Mesenteric fat pad (tissue), 1 donor: ENCODE measurements at places on chromosomes 4 and X.

- no peak for DNase-seq
Measured at GRCh38 chr4:20698382-20698781, 1.9 kb upstream of the PACRGL start.

DNA sequence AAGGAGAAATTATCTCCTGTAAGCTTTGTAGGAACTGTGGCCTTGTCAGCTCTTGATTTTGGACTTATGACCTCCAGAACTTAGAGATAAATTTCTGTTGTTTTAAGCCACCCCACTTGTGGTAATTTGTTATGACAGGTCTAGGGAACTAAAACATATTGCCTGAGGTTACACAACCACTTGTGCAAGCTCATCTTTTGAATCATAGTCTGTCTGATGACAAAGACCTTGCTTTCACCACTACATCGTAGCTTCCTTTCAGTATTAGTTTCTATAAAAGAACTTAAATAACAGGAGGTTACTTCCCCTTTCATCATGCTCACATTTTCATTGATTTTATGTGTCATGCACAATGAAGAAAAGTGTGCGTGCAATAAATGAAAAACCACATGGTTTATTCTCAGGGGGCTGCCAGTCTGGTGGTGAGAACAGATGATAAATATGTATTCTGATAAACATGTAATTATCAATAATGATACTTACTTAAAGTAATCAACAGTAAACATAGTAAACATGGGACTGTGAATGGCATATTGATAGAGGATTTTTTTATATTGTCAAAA lies 690.0 kb upstream of the HS3ST1 start:
- no peak for DNase-seq

GRCh38 chr4:92733231-92733630 lies 429.5 kb downstream of the GRID2 start:
- DNase-seq, result no peak

DNA sequence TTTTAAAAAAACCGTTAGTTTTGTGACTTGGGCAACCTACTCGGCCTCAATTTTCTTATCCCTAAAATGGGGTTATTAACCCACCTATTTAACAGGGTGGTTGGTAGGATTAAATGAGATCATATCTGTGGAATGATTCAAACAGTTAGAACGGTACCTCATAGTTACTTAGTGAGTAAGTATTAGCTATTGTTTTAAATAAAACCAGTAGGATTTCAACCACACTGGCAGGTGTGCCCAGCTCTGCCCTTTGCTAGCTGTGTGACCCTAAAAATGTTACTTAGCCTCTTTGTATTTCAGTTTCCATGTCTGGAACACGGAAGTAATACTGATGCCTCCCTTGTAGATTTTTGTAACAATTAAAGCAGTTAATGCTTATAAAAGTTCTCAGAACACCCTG lies 225.8 kb upstream of the SPRY1 start:
- DNase-seq, result no peak

- DNase-seq, result no peak
Measured at GRCh38 chrX:130083656-130084382, 26.5 kb downstream of the ELF4 start.

- no peak for DNase-seq
Measured at GRCh38 chr4:184217634-184218033, at the start of gene ENPP6. Gene ENPP6, minus strand, starts transcription at chr4:184217873. Its CDS starts 54 bp downstream, at chr4:184217819.

DNA sequence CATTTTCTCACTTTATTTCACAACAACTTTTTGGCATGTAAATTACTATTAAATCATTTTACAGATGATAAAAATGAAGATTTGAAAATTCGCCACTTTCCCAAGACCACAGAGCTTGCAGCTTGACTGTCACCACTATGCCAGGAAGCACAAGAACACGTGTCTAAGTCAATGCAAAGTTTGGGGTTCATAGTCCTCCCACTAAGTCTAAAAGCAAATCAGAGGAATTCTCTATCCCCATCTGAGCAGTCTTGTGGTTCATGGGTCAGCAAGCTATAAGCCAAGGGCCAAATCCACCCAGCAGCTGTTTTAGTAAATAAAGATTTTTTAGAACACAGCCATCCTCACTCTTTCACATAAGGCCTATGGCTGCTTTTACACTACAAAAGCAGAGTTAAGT lies 833.3 kb upstream of the INTU start:
- no peak for DNase-seq

GRCh38 chrX:42093756-42094155 lies 170.4 kb upstream of the CASK start:
- DNase-seq, result no peak

DNA sequence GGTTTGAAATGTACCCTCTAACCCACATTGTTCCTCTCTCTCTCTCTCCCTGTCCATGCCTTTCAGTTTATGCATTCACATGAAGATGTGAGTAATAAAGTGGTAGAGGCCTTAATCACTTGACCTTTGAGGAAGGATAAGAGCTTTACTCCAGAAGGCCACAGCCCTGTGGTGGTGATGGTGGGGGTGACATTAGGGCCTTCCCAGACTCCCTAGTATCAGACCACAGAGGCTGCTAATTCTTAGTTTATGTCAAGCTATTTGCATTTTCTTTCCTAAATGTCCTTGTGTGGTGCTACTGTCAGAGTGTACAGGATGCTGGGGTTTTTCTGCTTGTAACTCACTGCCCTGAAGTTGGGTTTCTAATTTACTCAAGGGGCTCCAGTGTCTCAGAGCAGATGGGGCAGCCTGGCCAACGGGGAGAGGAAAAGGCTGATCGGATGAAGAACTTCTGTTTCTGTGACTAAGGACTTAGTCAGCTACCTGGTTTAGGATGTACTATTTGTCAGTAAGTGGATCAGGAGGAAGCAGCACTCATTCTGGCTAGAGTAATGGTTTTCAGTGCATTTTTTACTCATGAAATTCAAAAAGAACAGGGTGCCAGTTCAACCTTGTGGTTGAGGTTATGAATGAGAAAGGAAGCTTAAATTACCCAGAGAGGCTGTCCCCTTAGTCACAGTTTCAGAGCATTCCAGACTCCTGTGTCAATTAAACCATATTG lies 509.6 kb upstream of the DIPK2B start:
- DNase-seq, result no peak

DNA sequence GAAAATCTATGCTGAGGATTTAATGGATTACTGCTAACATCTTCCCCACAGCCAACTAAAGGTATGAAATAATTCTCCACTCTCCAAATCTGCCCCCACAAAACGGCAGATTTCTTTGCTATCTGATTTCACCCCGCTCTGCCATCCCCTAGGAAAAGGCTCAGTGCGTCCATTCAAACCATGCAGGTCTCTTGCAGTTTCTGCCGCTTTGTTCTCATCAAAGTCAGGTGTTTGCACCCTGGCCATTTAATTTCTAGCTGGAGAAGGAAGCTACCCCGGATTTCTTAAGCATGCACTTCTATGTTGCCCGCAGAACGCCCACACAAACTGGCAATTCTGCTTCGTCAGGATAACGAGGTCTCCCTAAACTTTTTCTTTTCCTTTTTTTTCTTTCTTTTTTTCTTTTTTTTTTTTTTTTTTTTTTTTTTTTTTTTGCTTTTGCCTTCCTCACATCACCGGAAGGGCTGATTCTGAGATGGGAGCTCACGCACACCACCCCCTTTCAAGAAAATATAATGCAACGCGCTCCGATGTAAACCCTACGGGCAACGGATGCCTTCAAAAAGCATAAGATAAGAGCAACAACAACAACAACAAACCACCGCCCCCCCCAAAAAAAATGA lies 3.3 kb downstream of the NLGN4X start:
- DNase-seq, result no peak

GRCh38 chrX:56782791-56783449 lies 53.9 kb downstream of the NBDY start:
- no peak for DNase-seq

GRCh38 chr4:144178414-144178813 lies 37.9 kb upstream of the GYPA start:
- DNase-seq, result no peak

- DNase-seq, result no peak
Measured at GRCh38 chrX:45011131-45011530, 138.1 kb downstream of the KDM6A start.

DNA sequence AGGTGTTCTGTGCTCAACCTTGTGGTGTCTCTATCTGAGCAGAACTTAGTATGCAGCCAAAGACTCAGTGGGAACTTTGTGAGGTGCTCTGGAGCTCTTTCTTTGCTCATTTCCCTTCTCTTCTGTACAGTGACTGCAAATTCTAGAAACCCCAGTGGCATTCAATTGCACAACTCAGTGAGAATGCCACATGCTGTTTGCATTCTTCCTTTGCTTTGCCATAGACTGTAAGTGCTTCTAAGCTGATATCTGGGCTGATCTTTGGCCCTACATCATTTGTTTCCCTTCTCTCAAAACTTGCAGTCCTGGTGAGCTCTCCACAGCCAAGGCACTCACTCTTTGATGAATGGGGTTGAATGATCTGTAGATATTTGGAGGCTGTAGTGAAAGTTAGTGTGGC lies 7.0 kb downstream of the PNMA3 start:
- no peak for DNase-seq

DNA sequence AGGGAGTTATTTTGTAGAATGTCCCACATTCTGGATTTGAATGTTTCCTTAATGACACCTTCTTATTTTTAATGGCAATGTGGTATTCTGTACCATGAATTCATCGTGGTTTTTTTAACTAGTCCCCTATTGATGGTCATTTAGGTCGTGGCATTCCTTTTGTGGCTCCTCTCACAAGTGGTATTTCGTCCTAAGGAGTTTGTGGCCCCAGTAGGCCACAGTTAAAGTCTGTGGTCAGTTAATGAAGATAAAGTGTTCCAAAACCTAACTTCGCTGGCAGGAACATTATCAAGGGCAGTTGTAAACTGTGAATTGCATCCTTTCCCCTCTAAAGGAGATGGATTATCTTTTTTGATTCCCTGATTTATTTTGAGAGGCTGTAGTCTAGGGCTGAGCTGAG lies 133.2 kb downstream of the TMEM164 start:
- no peak for DNase-seq

GRCh38 chr4:6992728-6993677 lies 50.2 kb upstream of the TADA2B start:
- no peak for DNase-seq

- DNase-seq, result no peak
Measured at GRCh38 chr4:56148428-56148827, 199.7 kb downstream of the CEP135 start.

DNA sequence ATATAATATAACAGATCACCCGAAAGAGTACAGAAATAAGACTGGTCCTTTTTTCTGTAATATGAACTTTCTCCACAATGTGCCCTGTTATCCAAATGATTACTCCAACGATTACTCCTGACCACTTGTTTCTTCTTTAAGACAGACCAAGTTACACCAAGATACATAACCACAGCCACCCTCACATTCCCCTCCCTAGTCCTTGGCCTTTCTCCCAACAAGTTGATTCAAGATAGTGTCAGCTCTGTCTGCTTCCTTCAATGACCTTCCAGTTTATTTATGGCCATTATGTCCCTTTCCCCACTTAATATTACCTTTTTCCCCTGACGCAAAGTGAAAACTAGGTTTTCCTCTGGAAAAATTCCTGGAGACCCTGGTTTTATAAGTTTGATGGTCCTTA lies 397.2 kb downstream of the FAM47B start:
- DNase-seq, result no peak

GRCh38 chrX:133249266-133250058 lies 31.3 kb upstream of the TFDP3 start:
- no peak for DNase-seq

- DNase-seq, result no peak
Measured at GRCh38 chr4:70062000-70062399, 11.8 kb downstream of the HTN1 start.

DNA sequence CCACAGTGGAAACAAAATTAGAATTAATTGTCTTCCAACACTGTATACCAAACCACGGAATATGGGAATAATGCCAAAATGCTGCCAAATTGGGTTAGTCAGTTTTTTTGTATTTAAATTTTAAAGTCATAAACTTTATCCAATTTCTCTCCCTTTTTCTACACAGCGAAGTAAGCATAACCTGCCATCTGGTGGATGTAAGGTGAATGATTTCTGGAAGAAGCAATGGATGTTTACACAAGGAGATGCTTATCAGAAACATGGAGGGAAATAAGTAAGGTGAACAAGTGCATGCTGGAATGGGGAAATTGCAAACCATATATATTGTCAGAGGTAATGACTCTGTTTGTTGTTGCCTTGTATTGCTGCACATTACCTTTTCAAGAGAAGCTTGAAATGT lies 691.9 kb downstream of the TECRL start:
- no peak for DNase-seq

DNA sequence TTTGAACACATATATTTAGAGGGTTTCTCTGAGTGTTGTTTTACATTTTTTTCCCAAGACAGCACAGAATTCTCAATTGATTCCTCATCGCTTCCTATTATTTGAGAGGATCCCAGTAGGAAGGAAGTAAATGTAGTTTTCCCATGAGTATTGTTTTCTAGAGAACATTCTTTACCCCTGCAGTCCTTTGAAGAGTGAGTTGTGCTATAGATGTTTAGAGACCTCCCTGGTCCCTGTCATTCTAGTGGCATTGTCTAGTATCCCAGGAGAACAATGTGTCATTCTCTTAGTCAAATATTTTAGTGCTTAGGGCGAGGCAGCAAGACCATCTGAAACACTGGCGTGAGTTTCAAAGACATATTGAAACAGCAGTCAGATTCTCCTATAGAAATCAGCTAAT lies 32.5 kb downstream of the SORBS2 start:
- DNase-seq, result no peak

GRCh38 chrX:6363188-6363587 lies 134.5 kb upstream of the NLGN4X start:
- DNase-seq, result no peak

GRCh38 chr4:176775338-176775737 lies 17.4 kb downstream of the VEGFC start:
- no peak for DNase-seq

- DNase-seq, result no peak
Measured at GRCh38 chr4:76160355-76160754, 12.2 kb upstream of the NUP54 start.

- DNase-seq, result no peak
Measured at GRCh38 chrX:40646489-40647306, 663 bp downstream of the CXorf38 start.

GRCh38 chr4:108240366-108240765 lies 71.6 kb upstream of the LEF1 start:
- DNase-seq, result no peak

DNA sequence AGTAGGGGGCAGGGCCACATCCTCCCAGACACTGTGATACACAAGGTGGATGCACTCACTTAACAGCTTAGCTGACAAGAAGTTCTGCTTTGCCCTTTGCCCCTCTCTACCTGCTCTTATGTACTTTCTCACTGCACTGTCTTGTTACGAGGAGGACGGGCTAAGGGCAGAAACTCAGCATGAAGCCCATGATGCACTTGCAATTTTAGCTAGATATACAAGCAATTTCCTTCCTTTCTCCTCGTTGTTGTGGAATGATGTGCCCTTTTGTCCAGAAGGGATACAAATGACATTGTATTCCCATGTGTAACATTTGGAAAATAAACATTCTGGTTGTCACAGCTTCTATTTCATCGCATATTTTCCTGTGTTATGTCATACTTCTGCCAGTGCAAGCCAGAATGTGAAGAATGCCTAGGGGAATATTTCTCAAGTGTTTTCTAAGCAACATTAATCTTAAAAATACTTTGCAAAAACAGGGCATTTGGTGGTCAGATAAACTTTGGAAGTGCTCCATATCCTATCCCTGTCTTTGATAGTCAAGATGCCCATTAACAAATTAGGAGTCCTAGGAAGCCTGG lies 47.2 kb downstream of the MAOA start:
- DNase-seq, result no peak

- DNase-seq, result peak; percentile 39
Measured at GRCh38 chr4:6115342-6115741, 85.0 kb downstream of the JAKMIP1 start.

GRCh38 chr4:35883108-35883507 lies 361.2 kb downstream of the ARAP2 start:
- no peak for DNase-seq

- DNase-seq, result no peak
Measured at GRCh38 chr4:76616526-76616925, 181.5 kb downstream of the SHROOM3 start.

- DNase-seq, result no peak
Measured at GRCh38 chrX:153438532-153438931, 7.3 kb downstream of the TREX2 start.
